ENCODE measurements at places on chromosomes 3 and 15.

- DNase-seq, result no peak
These were observed 33.4 kb downstream of the CLDN1 start for GRCh38 chr3:190288836-190289235.

DNA sequence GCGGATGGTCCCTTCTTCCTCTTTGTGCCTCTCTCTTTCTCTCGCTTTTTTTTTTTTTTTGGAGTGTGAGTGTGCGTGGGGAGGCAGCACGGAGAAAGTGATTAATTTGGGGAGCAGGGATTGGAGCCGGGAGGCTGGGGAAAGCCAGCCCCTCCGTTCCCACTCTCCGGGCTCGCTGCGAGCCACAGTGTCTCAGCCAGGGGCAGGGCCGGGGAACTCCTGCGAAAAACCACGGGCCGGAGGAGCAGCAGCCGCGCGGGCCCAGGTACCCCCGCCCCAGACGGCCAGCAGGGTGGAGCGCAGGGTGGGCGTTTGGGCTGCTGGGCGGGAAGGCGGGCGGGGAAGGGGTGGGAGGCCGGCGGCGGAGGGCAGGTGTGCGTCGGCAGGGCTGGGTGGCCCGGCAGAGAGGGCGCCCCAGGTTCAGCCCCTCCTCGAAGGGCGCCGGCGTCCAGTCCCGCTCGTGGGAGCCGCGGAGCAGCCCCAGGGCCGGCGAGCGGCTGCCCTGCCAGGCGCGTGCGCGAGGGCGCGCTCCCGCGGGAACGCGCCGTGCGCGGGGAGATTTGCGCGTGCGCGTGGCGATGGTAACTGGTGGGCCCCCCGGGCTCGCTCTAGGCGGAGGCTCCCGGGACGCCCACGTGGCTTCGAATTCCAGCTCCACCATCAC lies 1.4 kb downstream of the CHL1 start:
- DNase-seq, result no peak

DNA sequence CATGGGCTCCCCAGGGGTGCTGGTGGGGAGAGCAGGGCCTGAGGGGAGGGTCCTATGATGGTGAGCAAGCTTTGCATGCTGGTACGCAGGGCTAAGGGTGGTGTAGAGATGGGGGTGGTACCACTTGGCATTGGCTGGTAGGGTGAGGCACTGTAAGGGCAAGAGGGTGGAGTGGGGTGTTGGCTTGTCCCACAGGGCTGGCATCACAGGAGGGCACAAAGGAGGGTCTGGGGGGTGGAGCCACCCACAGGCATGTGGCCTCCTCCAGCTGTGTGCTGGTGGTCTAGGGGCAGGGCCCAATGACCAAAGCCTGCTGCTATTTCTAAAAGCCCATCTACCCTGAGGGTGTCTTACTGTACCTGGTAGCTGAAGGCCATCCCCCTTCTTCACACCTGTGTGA lies 65.2 kb upstream of the SEC13 start:
- no peak for DNase-seq

- no peak for DNase-seq
These were observed 123.2 kb downstream of the DNAJB8 start for GRCh38 chr3:128343287-128344051.

- no peak for DNase-seq
These were observed 53.6 kb upstream of the THRB start for GRCh38 chr3:24548278-24548677.

- no peak for DNase-seq
These were observed 30.7 kb upstream of the COPG1 start for GRCh38 chr3:129218742-129219141.

DNA sequence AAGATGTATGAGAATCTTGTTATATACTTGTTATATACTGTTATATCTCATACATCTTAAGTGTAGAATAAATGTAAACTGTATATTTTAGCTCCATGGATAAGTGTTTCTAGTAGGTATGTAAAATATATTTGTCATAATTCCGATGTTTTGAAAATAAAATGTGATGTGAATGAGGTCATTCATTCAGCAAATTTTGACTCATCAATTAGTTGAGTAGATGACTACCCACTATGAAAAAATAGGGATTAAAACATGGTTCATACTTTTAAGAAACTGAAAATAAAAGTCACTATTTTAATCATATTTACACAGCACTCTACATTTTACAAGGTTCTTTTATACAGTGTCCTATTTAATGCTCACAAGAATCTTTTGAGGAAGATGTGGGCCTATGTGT lies 28.4 kb upstream of the CNTN3 start:
- DNase-seq, result no peak

DNA sequence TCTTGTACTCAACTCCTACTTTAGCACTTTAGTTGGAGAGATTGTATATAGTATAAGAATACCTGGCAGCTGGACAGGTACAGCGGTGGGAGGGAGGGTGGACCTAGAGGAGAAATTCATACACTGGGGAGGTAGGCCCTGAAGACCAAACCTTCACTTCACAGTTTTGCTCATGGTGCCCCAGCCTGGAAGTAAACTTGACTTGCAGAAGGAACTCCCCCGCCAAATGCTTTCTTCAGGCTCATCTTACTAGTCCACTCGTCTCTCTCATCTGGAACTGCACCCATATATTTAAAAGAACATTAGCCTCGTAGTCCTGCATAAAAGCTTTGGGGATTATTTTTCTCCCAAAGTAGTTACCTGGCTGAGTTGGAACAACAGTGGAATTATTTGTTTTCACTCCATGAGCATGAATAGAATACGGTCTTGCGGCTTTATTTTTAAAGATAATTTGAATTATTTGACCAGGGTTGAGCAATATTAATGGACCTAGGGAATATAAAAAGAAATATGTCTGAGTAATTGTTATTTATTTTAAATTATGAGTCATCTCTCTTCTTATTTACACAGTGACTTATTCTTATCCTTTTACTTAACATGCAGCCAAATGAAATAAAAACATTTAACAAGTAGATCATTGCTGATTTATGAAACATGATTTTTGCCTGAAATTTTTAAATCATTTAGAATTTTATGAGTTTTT lies 25.5 kb upstream of the CP start:
- DNase-seq, result no peak

DNA sequence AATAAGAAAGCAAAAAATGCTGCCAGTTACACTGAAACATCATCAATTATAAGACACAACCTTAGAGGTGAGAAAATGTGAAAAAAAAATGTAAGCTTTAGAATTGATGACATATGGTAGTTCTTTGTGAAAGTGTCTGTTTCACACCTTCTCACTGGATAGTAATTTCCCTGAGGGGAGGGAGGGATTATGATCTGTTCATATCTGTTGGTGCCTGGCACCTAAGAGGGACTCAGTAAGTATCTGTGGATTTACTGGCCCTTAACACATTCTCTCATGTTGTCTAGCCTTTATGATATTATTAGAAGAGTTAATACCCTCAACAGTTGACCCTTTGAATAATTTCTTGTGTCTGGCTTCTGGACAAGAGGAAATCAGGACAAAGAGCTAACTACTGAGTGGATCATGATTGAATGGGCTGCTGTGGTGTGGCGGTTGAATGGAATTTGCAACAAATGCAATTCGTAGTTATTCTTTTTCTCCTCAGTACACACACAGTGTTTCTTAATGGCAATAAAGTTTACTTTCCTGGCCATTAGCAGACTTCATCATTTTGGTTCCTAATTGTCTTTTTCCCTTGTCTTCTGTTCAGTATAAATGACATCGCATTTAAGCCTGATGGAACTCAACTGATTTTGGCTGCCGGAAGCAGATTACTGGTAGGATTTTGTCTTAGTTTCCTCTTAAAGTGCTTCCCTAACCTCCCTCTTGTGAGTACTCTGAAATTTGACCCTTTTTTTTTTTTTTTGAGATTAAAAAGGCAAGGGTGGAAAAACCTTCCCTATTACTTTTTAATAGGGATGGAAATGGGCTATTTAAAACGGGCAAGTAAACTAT lies 9.5 kb downstream of the IFT122 start:
- no peak for DNase-seq

GRCh38 chr3:139439278-139439677 lies 37.0 kb downstream of the RBP2 start:
- DNase-seq, result no peak

DNA sequence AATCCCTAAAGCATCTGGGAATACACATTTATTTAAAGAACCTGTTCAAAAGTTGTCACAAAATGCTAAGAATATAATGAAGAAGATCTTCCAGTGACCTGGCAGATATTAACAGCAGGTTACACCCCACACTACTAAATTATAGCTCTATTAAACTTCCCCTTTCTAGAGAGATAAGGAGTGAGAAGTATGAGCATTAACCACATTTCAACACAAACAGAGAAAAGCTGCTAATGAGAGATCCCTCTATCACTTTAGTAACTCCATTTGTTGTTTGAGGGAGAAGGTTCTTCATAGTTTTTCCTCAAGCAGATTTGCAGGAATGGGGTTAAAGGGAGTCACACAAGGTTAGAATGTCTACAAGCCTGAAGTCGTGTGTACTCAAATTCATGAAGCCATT lies 3.6 kb downstream of the COL8A1 start:
- DNase-seq, result no peak

DNA sequence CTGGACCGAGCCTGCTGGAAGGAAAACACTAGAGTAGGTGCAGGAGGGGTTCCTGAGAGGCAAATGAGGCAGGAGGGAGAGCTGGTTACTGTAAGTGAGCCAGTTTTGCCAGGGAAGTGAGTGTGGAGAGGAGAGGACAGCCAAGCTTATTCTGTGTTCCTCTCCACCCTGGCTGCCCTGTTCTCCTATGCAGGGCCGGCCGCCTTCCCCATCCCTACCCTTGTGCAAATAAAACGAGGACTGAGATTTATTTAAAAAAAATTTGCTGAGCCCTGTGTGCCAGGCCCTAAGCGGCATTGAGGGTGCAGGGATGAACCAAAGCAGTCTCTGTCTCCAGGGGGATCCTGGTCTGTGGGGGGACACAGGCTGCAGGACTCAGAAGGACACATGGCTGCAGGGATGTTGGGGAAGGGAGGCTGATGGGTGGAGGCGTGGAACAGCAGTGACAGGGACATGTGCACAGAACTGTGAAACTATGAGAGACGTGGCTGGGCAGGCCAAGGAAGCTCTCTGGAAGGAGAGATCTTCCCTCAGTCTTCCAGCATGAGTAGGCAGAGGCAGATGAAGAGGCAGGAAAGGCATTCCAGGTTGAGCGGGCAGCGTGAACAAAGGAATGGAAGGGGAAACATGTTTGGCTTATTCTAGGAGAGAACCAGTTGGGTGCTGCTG lies 12.1 kb downstream of the CORO2B start:
- DNase-seq, result no peak

GRCh38 chr3:2838546-2839157 lies 271.5 kb downstream of the IL5RA start:
- DNase-seq, result no peak

DNA sequence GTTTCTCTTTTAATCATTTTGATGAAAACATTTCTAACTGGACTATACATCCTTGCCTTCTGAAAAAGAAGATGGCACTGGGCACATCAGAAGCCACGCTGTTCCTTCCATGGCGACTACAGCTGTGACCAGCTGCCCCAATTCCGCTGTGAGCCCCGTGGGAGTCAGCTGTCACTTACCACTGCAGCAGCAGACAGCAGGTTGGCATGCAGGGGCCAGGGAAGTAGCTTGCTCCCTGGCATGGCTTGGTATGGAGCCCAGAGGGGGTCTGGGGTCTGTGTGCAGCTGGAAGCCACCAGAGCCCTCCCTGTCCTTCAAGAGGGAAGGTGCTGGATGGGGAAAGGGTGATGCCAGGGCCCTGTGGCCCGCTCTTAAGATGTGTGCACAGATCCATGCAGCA lies 4.5 kb upstream of the ZXDC start:
- DNase-seq, result no peak

All from CD4-positive, alpha-beta T cell treated with Interleukin-6 for 4 hours (primary cell).